CD4-positive, CD25-positive, alpha-beta regulatory T cell (primary cell): ENCODE measurements at places on chromosomes 12 and 14. TPM values are rescaled to one million over a fixed set of nuclear protein-coding genes. Genes with fewer than 3 reads are reported as not detected.

The USP44 gene
- total RNA-seq = 1.4 TPM

- H3K4me3 ChIP-seq = no peak overlapping the region
- H3K4me1 ChIP-seq = no peaks in the 10 kb centered on the region
- no peaks in the 10 kb centered on the region for H3K27me3 ChIP-seq
- DNase-seq = no peak
- no peak overlapping the region for H3K27ac ChIP-seq
Measured at GRCh38 chr14:34642595-34642994, 12.6 kb upstream of the SNX6 start.

DNA sequence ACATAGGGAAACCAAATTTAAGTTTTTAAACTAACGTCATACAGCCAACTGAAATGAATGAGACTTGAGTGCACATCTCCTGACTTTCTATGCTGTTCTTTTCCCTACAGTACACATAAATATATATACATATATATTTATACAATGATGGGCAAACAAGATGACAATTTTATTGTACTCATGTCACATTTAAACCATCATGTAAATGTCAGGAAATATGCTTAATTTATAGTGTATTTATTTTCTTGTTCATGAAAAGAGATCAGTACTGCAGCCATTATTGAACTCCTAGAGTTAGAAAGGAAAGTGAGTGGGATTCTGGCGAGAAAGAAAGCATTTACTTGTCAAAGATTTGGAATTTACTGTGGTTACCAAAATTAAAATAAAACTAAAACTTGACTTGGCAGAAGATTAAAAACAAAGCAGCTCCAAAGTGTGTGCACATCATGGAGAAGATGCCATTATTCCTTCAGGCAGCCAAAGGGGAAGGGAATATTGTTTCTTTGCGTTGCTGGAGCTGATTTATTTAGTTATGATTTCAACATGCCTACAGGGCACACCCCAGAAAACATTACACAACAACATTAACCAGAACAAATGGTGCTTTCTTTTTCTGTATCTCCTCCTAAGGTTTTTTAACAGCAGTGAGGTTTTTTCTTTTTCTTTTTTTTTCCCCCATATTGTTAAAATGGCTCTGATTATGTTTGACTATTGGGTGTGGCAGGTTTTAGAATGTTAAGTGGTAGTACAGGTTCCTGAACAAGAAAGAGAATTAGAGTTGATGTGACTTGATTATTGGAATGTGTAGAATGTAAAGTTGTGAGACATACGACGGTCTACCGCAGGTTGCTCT lies 144.6 kb downstream of the RAD51B start:
- no peaks in the 10 kb centered on the region for H3K36me3 ChIP-seq
- H3K27me3 ChIP-seq = no peaks in the 10 kb centered on the region
- H3K27ac ChIP-seq = no peak overlapping the region
- no peak for DNase-seq

GRCh38 chr14:68089146-68089731 lies 269.7 kb downstream of the RAD51B start:
- no peaks in the 10 kb centered on the region for H3K36me3 ChIP-seq
- H3K4me3 ChIP-seq = no peak overlapping the region
- no peaks in the 10 kb centered on the region for H3K27me3 ChIP-seq
- no peaks in the 10 kb centered on the region for H3K4me1 ChIP-seq
- H3K27ac ChIP-seq = no peak overlapping the region
- no peak for DNase-seq

- no peaks in the 10 kb centered on the region for H3K4me1 ChIP-seq
- H3K36me3 ChIP-seq = no peaks in the 10 kb centered on the region
- no peaks in the 10 kb centered on the region for H3K27me3 ChIP-seq
- no peak overlapping the region for H3K4me3 ChIP-seq
Measured at GRCh38 chr12:120981407-120981941, 3.1 kb downstream of the HNF1A start.

GRCh38 chr12:83179999-83180398 lies 493.3 kb downstream of the TMTC2 start:
- no peaks in the 10 kb centered on the region for H3K36me3 ChIP-seq
- no peaks in the 10 kb centered on the region for H3K4me1 ChIP-seq
- no peak for DNase-seq
- no peaks in the 10 kb centered on the region for H3K27me3 ChIP-seq
- no peak overlapping the region for H3K4me3 ChIP-seq

The PTPN6 gene
- total RNA-seq = 174 TPM

- H3K27me3 ChIP-seq = no peaks in the 10 kb centered on the region
- DNase-seq = no peak
- no peaks in the 10 kb centered on the region for H3K36me3 ChIP-seq
- no peak overlapping the region for H3K4me3 ChIP-seq
- no peaks in the 10 kb centered on the region for H3K4me1 ChIP-seq
Measured at GRCh38 chr12:20220339-20220738, 148.0 kb upstream of the PDE3A start.

- no peaks in the 10 kb centered on the region for H3K36me3 ChIP-seq
- no peaks in the 10 kb centered on the region for H3K4me1 ChIP-seq
- no peak overlapping the region for H3K4me3 ChIP-seq
- no peaks in the 10 kb centered on the region for H3K27me3 ChIP-seq
- H3K27ac ChIP-seq = no peak overlapping the region
- no peak for DNase-seq
Measured at GRCh38 chr12:48031135-48031960, 27.1 kb upstream of the COL2A1 start.

The LTBR gene
- total RNA-seq = not detected

GRCh38 chr12:32270818-32271710 lies 128.3 kb upstream of the FGD4 start:
- no peaks in the 10 kb centered on the region for H3K36me3 ChIP-seq
- DNase-seq = no peak
- no peak overlapping the region for H3K27ac ChIP-seq
- H3K27me3 ChIP-seq = no peaks in the 10 kb centered on the region

GRCh38 chr14:34212172-34212929 lies 249.7 kb downstream of the SPTSSA start:
- H3K36me3 ChIP-seq = no peaks in the 10 kb centered on the region
- no peaks in the 10 kb centered on the region for H3K4me1 ChIP-seq
- no peak overlapping the region for H3K27ac ChIP-seq
- DNase-seq = no peak

- H3K4me3 ChIP-seq = no peak overlapping the region
- no peaks in the 10 kb centered on the region for H3K27me3 ChIP-seq
- no peak for DNase-seq
- peaks cover 54% of the 10 kb centered on the region for H3K4me1 ChIP-seq
- no peak overlapping the region for H3K27ac ChIP-seq
Measured at GRCh38 chr12:96375170-96375569, 25.1 kb downstream of the CDK17 start.

GRCh38 chr14:33040372-33041140 lies 101.9 kb downstream of the NPAS3 start:
- H3K4me3 ChIP-seq = no peak overlapping the region
- H3K36me3 ChIP-seq = no peaks in the 10 kb centered on the region
- H3K4me1 ChIP-seq = no peaks in the 10 kb centered on the region
- no peak overlapping the region for H3K27ac ChIP-seq

GRCh38 chr12:53989227-53990113 lies 4.5 kb downstream of the HOXC10 start:
- no peak overlapping the region for H3K4me3 ChIP-seq
- H3K27ac ChIP-seq = no peak overlapping the region
- peaks cover 63% of the 10 kb centered on the region for H3K27me3 ChIP-seq
- peaks cover 32% of the 10 kb centered on the region for H3K4me1 ChIP-seq
- no peaks in the 10 kb centered on the region for H3K36me3 ChIP-seq

DNA sequence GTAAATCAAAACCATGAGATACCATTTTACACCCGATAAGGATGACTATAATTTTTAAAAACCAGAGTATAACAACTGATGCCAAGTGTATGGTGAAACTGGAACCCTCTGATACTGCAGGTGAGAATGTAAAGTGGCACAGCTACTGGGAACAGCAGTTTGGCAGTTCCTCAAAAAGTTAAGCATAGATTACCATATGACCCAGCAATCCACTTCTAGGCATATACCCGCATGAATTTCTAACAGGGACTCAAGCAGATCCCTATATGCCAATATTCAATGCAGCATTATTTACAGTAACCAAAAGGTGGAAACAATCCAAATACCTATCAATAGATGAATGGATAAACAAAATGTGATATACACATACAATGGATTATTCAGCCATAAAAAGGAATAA lies 57.4 kb downstream of the BAZ1A start:
- H3K27me3 ChIP-seq = no peaks in the 10 kb centered on the region
- H3K36me3 ChIP-seq = peaks cover 21% of the 10 kb centered on the region
- no peak overlapping the region for H3K27ac ChIP-seq
- H3K4me3 ChIP-seq = no peak overlapping the region
- no peak for DNase-seq

DNA sequence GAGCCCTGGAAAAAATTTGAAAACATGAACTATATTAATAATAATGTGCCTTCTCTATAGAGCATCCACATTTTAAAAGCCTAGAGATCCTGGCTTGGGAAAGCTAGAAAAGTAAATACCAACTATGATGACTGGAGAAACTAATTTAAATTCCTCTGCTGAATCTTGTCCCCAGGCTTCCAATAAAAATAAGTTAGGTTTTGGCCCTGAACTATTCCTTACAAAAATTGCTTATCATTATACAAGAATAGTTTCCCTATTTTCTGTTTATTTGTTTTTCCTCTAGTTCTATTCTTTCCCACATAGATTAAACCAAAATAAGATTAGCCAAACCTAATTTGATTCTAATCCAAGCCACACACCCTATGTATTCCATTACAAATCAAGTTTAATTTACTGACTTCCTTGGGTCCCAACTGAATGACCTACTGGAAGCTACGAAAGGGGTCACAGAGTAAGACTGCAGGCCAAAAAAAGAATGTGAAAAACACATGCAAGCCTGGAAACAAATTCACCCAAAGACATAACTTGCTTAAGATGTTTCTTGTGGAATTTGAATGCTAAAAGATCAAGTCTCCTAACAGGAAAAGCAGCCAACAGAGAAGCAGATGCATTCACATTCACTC lies 133.0 kb downstream of the PAWR start:
- H3K36me3 ChIP-seq = no peaks in the 10 kb centered on the region
- no peaks in the 10 kb centered on the region for H3K4me1 ChIP-seq
- DNase-seq = no peak

GRCh38 chr12:32603858-32604257 lies 75.2 kb upstream of the DNM1L start:
- H3K27me3 ChIP-seq = no peaks in the 10 kb centered on the region
- DNase-seq = no peak
- no peak overlapping the region for H3K4me3 ChIP-seq
- H3K4me1 ChIP-seq = no peaks in the 10 kb centered on the region
- no peak overlapping the region for H3K27ac ChIP-seq

GRCh38 chr12:52029685-52030084 lies 21.6 kb upstream of the NR4A1 start:
- DNase-seq = no peak
- H3K36me3 ChIP-seq = no peaks in the 10 kb centered on the region
- H3K27ac ChIP-seq = no peak overlapping the region
- peaks cover 32% of the 10 kb centered on the region for H3K4me1 ChIP-seq
- H3K4me3 ChIP-seq = no peak overlapping the region
- no peaks in the 10 kb centered on the region for H3K27me3 ChIP-seq

The NGB gene
- not detected for total RNA-seq

The SLC6A15 gene
- not detected for total RNA-seq

DNA sequence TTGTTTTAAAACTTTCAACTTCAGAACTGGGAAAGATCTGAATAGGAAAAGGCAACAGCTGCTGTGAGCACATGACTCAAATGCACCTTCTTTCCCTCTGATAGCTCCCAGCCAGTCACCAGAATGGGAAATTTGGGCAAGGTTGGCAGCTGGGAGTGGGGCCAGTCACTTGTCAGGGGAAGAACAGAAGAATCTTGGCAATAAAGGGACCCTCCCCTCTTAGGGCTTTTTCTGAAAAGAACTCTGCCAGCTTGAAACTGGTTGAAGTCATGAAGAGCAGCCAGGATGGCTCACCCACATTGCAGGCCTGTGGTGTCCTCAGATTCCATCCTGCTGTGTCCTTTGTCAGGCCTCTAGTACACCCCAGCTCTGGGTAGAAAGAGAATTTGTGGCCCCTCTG lies 10.3 kb upstream of the RIC8B start:
- no peak for DNase-seq
- no peak overlapping the region for H3K27ac ChIP-seq
- H3K36me3 ChIP-seq = no peaks in the 10 kb centered on the region
- H3K4me3 ChIP-seq = no peak overlapping the region
- peaks cover 12% of the 10 kb centered on the region for H3K4me1 ChIP-seq

The POTEG gene
- not detected for total RNA-seq

The KLHL33 gene
- total RNA-seq = 0.72 TPM

The ACRBP gene
- total RNA-seq = 13.7 TPM

GRCh38 chr12:98737322-98737712 lies 92.2 kb downstream of the APAF1 start:
- H3K36me3 ChIP-seq = peaks cover 29% of the 10 kb centered on the region
- H3K4me1 ChIP-seq = peaks cover 8% of the 10 kb centered on the region
- no peak overlapping the region for H3K4me3 ChIP-seq
- no peak for DNase-seq

- H3K4me1 ChIP-seq = no peaks in the 10 kb centered on the region
- DNase-seq = no peak
- H3K4me3 ChIP-seq = no peak overlapping the region
Measured at GRCh38 chr12:127025545-127025944, 1241.4 kb upstream of the TMEM132C start.

The MDGA2 gene
- total RNA-seq = not detected

DNA sequence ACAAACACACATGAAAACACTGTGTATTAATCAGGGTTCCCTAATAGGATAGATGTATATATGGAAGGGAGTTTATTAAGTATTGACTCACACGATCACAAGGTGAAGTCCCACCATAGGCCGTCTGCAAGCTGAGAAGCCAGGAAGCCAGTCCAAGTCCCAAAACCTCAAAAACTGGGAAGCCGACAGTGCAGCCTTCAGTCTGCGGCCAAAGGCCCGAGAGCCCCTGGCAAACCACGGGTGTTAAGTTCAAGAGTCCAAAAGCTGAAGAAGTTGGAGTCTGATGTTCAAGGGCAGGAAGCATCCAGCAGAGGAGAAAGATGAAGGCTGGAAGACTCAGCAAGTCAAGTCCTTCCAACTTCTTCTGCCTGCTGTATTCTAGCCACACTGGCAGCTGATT lies 1085.0 kb upstream of the TMEM132C start:
- no peaks in the 10 kb centered on the region for H3K36me3 ChIP-seq
- H3K27ac ChIP-seq = no peak overlapping the region
- no peak for DNase-seq
- H3K4me1 ChIP-seq = no peaks in the 10 kb centered on the region
- H3K27me3 ChIP-seq = no peaks in the 10 kb centered on the region
